ENCODE measurements at places on chromosomes 6 and 20. TPM values are rescaled to one million over a fixed set of nuclear protein-coding genes. Genes with fewer than 3 reads are reported as not detected.

DNA sequence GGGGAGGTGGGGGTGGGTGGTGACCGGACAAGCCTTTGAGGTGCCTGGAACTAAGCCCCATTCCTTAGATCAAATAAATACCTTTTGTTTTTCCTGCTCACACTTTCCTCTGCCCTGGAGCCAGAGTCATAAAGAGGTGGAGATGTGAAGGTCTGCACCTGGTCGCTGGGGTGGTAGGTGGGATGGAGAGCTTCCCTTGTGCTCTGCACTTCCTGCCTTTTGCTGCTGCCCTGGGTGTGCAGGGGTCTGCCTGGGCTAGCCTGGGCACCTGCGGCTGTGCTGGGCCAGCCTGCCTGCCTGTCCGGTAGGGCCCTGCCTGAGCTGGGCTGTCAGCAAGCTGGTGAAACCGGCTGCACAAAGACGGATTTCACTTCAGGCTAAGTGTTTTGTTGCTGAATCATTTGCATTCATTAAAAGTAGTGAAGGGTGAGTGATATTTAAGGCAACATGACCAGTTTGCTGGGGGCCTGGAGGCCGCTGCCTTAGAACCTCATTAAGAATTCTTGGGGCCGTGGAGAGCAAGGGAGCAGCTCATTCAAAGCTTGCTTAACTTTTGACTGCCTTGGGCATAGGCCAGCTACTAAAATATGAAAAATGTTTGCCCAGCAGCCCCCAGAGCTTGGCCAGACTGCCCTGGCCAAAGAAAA, 20.5 kb downstream of the PTK7 start:
- no peak for DNase-seq

DNA sequence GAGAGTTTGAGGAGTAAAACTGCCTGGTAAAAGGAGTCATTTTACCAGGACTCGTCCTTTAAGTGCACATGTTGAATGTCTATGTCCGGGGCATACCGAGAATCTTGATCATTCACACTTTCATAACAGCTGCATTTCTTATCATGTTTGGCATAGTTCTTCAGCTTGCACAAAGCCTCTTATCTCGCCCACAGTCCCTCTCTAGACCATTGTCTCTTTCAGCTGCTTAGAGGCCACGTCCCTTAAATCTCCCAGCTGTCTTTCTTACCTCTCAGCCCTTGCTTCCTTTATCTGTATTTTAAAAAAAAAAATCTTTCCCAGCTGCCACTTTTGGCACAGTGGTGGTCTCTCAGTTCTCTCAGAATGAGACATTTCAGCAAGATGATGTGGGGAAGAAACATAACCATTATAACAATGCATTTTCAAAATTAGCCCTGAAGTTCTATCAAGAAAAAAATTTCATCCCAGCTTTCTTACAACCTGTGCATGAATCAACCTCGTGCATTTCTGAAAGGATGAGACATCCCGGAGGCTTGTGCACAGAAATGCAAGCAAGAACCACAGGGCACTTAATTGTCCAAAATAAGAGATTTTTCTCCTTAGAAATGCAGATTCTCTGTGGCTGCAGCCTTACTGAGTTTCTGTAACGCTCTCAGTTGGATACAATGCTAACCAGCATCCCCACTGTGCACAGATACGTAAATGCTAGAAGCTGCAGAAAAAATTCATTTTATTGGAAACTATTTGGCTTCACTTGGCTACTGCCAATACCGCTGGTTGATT, 24.2 kb downstream of the RBM24 start:
- DNase-seq, result no peak

DNA sequence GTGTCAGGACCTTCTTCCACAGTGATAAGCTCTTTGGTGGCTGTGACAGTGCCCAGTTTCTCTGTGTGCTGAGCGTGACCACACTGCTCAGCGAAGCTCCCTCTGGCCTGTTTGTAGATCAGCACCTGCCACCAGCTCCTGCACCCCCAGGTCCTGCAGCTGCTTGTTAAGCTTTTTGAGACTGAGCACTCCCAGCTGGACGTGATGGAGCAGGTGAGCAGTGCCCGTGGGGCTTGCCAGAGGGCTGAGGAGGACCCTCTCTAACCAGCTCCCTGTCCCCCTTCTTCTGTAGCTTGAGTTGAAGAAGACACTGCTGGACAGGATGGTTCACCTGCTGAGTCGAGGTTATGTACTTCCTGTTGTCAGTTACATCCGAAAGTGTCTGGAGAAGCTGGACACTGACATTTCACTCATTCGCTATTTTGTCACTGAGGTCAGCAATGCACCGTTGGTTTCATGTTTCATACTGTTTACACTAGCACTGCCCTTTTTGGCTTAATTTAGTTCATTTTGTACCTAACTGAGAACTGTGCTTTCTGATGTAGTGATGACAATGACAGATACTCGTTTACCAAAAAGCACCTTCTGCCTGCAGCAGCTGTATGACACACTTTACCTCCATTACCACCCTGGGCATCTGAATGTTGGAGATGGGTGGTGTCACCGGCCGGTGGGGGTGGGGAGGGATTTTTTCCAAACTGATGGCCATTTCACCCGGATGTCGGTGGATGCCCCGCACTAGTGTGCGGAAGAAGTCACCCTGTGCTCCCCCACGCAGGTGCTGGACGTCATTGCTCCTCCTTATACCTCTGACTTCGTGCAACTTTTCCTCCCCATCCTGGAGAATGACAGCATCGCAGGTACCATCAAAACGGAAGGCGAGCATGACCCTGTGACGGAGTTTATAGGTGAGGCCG, 12.5 kb downstream of the NELFCD start:
- no peak for DNase-seq

The STX11 gene
- 0.38 TPM for total RNA-seq

DNA sequence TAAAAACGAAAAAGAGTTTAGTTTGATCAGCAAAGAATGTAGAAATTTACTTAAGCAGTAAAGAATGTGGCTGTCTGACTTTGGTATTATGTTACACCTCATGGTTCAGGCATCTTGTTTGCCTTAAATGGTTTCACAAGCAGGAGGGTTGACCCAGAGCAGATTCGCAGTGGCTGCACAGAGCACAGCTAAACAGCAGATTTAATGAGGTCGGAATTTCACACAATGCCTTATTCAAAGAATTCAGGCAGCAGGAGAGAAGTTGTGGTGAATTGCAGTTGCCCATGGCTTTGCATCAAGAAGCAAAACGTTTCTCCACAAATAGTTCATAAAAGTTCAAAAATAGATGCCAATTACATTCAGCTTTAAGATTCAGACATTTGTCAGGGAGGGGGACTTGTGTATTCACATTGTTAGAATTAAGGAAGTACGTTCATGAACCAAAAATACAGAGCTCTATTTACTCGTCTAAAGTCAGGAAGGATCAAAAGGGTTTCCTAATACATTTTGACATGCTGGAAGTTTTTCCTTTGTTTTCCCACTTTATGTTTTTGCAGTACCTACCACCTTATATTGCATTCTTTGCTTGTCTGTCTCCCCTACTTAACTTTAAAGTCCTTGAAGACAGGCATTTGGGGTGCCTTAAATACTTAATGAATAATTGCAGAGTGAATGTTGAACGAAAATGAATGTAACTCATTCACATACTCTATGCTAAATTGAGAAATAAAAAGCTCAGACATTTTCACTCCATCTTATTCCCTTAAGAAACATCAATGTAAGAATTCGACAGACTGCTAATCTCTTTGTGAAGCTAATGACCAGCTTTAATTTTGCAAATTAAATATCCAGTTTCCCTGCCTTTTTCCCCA, 1163.6 kb upstream of the CITED2 start:
- no peak for DNase-seq

Data from type B pancreatic cell (in vitro differentiated cells).